Transverse colon (tissue), 4 donors: ENCODE measurements at places on chromosomes 2 and 18.

- H3K27me3 ChIP-seq: peaks cover 48% of the 10 kb centered on the region
- no peak overlapping the region for H3K27ac ChIP-seq
- no peak overlapping the region for H3K4me3 ChIP-seq
- H3K36me3 ChIP-seq: no peaks in the 10 kb centered on the region
Measured at GRCh38 chr2:130834931-130835765, 1.6 kb upstream of the ARHGEF4 start.

GRCh38 chr18:61187971-61188370 lies 145.3 kb upstream of the CDH20 start:
- no peak overlapping the region for H3K27ac ChIP-seq
- no peaks in the 10 kb centered on the region for H3K4me1 ChIP-seq
- no peaks in the 10 kb centered on the region for H3K27me3 ChIP-seq
- no peak for DNase-seq
- H3K4me3 ChIP-seq: no peak overlapping the region
- H3K36me3 ChIP-seq: no peaks in the 10 kb centered on the region

DNA sequence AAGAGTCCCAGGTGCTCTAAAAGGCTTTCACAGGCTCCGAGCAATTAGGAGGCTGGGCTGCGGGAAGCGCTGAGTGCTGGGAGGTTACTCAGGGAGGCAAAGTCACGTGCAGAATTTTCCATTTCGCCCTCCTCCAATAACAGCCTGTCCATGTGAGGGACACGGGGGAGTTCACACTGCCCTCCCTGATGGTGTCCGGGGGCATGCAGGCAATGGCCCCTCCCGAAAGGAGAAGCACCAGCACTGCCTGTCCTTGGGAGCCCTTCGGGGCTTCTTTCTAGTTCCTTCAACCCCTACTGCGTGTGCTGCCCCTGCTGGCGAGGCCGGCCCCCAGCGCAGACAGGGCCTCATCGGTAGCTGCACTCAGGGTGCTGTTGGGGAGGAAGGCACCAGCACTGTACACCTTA lies 63.1 kb upstream of the HPCAL1 start:
- H3K27me3 ChIP-seq: no peaks in the 10 kb centered on the region
- no peak for DNase-seq
- H3K4me3 ChIP-seq: no peak overlapping the region
- H3K4me1 ChIP-seq: no peaks in the 10 kb centered on the region
- H3K36me3 ChIP-seq: no peaks in the 10 kb centered on the region

DNA sequence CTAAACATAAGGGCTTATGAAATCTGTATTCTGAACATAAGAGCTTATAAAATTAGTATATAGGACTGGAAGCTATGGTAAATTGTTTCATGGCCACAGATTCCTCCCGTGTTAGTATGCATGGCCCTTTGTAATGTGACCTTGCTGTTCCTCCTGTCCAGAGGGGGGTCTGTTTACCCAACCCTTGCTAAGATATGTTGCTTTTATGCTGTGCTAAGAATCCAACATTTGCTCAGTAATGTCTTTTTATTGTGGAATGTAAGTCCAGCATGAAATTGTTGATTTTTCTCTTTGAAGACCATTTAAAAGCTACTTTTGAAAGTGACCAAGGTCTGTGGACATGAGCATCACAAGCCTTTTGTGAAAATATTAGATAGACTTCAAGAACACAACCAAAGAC lies 485.4 kb downstream of the PARD3B start:
- no peaks in the 10 kb centered on the region for H3K27me3 ChIP-seq
- no peak overlapping the region for H3K27ac ChIP-seq
- no peak overlapping the region for H3K4me3 ChIP-seq
- DNase-seq: no peak

DNA sequence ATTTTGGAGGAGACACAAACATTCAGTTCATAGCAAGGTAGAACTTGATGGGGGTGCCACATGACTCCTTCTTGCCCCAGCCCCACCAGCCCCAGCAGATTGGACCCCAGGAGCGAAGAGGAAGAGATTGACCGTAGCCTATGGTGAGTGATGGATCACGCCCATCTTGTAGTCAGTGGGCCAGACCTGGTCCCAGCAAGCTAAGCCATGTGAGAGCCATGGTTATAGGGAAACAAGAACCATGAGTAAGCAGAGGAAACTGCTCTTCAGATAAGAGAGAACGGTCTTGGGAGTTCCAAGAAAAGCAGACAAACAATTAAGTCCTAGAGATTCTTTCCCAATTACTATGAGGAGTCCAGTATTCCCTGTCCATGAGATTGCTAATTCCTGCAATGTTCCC lies 4.6 kb upstream of the TCF4 start:
- no peak for DNase-seq
- no peak overlapping the region for H3K27ac ChIP-seq
- H3K36me3 ChIP-seq: no peaks in the 10 kb centered on the region
- no peaks in the 10 kb centered on the region for H3K4me1 ChIP-seq

GRCh38 chr2:107112561-107112960 lies 226.6 kb upstream of the ST6GAL2 start:
- no peaks in the 10 kb centered on the region for H3K4me1 ChIP-seq
- no peaks in the 10 kb centered on the region for H3K27me3 ChIP-seq

GRCh38 chr2:28165087-28165635 lies 227.5 kb upstream of the FOSL2 start:
- peak overlapping the region; percentile 62 for H3K27ac ChIP-seq

DNA sequence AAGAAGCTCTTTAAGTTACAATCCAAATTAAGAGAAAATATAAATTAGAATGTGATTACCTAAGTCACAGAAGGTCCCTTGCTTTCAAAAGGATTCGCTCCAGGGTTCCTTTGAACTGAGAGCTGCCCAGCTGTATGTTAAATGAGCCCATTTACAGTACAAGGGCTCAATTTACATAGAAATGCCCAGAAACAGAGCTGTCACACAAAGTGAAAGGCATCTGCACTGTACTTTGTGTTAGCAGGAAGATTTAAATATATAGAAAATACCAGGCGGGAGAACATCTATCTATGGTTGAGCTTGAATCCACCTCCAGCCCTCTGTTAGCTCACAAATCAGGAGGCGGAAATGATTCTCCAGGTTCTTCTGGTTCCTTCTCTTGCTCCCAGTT lies 272.9 kb downstream of the PAX3 start:
- H3K4me3 ChIP-seq: no peak overlapping the region
- H3K4me1 ChIP-seq: peaks cover 3% of the 10 kb centered on the region
- H3K27me3 ChIP-seq: no peaks in the 10 kb centered on the region

- H3K36me3 ChIP-seq: no peaks in the 10 kb centered on the region
- no peak for DNase-seq
- peaks cover 4% of the 10 kb centered on the region for H3K4me1 ChIP-seq
Measured at GRCh38 chr2:119156105-119156890, 2.3 kb downstream of the C1QL2 start.

DNA sequence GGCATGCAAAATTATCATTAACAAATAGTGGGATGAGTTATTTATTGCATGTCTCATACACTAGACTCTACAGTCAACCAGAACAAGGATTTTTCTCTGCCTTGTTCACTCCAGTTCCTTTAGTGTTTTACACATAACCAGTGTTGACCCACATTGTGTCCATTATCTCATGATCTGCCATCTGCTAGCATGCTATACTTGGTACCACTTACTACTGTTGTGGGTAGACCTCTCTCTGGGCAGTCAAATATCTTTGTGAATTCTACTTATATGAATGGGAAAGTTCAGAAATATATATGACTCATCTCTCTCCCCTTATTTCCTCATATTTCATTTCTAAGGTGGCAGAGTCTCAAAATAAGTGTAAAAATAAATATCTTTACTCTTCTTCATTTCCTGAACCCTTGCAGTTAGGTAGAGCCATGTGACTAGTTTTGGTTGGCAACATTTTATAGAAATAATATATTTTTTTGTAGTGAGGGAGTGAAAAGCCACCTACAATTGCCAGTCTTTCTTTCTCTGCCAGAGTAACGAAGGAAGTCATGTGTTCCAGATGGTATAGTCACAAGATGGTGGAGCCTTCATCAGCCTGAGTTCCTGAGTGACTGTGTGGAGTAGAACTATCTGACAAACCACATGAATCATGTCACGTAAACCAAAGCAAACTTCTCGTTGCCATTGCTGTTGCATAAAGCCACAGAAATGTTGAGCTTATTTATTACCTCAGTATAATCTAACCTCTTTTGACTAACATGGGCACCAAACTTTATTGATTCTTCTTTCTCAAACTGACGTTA lies 704.0 kb downstream of the RNF144A start:
- H3K36me3 ChIP-seq: no peaks in the 10 kb centered on the region
- H3K4me3 ChIP-seq: no peak overlapping the region
- H3K4me1 ChIP-seq: no peaks in the 10 kb centered on the region
- H3K27me3 ChIP-seq: no peaks in the 10 kb centered on the region
- DNase-seq: no peak
- H3K27ac ChIP-seq: no peak overlapping the region

GRCh38 chr2:205347899-205348298 lies 334.4 kb upstream of the NRP2 start:
- H3K27ac ChIP-seq: no peak overlapping the region
- no peaks in the 10 kb centered on the region for H3K4me1 ChIP-seq
- H3K36me3 ChIP-seq: no peaks in the 10 kb centered on the region
- no peak for DNase-seq
- no peaks in the 10 kb centered on the region for H3K27me3 ChIP-seq
- H3K4me3 ChIP-seq: no peak overlapping the region

DNA sequence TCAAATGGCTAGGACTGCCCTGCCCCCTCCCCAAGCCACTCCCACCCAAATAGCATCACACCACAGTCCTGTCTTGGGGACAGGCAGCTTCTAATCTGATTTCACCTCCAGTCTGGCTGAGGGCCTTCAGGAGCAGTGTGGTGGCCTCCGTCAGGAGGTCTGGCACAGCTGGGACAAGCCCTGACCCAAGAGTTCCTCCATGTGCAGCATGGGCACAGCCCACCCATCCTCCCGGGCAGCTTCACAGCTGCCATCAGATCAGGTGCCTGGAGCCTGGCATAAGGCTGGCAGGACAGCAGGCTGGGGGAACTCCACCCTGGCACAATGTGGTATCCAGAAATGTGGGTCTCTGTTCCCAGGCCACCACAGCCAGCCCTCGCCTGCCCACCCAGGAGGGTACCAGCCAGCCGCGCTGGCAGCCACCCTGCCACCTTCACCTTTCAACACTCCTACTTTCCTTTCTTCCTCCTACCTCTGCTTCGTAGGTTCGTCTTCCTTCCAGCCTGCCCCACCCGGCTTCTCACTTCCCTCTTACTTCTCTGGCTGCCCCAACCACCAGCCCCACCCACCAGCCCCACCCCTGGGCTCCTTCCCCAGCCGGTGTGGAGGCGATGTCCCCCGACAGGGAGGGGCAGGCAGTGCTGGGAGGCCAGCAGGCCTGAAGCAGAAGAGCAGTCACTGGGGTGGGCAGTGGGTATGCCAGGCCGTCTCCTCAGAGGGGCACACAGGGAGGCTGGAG lies at the start of gene CAPG:
TSS of gene CAPG (minus strand) at position 522 of the 739 bp plus-strand sequence. CDS start 8,221 bp downstream, outside the sequence.
- DNase-seq: peak; percentile 94
- H3K4me3 ChIP-seq: peak within 1 kb of the TSS; percentile 7
- H3K36me3 ChIP-seq: no peaks in the 10 kb centered on the region
- H3K27ac ChIP-seq: peak within 1 kb of the TSS; percentile 82
- H3K4me1 ChIP-seq: peaks cover 41% of the 10 kb centered on the region
- no peaks in the 10 kb centered on the region for H3K27me3 ChIP-seq

DNA sequence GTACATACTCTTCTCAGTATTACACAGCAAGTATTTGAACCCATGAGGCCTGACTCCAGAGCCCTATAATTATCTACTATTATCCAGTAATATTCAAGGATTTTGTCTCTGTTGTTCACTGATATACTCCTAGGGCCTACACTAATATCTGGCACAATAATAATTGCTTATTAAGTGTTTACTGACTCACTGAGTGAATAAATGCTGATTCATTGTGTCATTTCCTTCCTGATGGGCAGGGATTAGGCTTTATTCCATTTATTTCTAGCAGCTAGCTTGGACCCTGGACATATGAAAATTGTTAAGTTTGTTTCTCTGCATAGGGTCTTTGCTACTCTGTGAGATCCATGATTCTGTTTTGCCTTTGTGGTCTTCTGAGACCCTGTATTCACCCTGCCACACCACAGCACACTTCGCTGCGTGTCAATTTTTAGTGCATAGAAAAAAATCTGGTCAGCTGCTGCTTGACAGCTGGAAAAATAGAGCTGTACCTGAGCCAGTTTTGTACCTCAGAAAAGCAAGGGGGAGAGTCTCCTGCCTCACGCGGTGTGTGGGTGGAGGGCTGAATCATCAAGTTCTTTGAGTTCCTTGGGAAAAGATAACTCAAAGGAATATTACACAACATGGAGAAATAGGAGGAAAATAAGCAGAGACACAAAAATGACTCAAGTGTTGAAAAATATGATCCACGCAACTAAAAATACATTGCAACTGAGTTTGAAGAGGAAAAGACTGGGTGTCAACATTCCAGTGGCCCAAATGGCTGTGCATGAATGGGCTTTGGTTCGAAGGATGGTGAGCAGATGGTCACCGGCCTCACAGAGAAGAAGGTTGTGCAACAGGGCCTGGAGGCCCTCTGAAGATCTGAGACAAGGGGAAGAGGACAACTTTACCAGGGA lies 18.9 kb upstream of the DPP4 start:
- no peaks in the 10 kb centered on the region for H3K27me3 ChIP-seq
- H3K27ac ChIP-seq: no peak overlapping the region
- H3K36me3 ChIP-seq: no peaks in the 10 kb centered on the region
- no peak for DNase-seq

GRCh38 chr18:47717257-47717656 lies 213.2 kb downstream of the SMAD2 start:
- H3K27ac ChIP-seq: peak overlapping the region; percentile 82
- H3K4me1 ChIP-seq: peaks cover 19% of the 10 kb centered on the region
- H3K27me3 ChIP-seq: no peaks in the 10 kb centered on the region
- H3K36me3 ChIP-seq: no peaks in the 10 kb centered on the region

- H3K4me1 ChIP-seq: no peaks in the 10 kb centered on the region
- no peak overlapping the region for H3K27ac ChIP-seq
- H3K27me3 ChIP-seq: no peaks in the 10 kb centered on the region
- H3K4me3 ChIP-seq: no peak overlapping the region
Measured at GRCh38 chr18:58653814-58654509, 17.3 kb upstream of the MALT1 start.

- no peaks in the 10 kb centered on the region for H3K36me3 ChIP-seq
- DNase-seq: no peak
- H3K27me3 ChIP-seq: no peaks in the 10 kb centered on the region
- peak overlapping the region; percentile 78 for H3K27ac ChIP-seq
- peaks cover 21% of the 10 kb centered on the region for H3K4me1 ChIP-seq
Measured at GRCh38 chr2:48480526-48480925, 49.4 kb upstream of the STON1 start.
